ENCODE measurements at places on chromosomes 1 and 21. TPM values are rescaled to one million over a fixed set of nuclear protein-coding genes. Genes with fewer than 3 reads are reported as not detected.

AGTRAP gene
- polyA plus RNA-seq = 61.2 TPM

LIN28A gene
- not detected for polyA plus RNA-seq

TENT5C gene
- 1.0 TPM for polyA plus RNA-seq

- no peak for DNase-seq
Observed at GRCh38 chr1:42891465-42892138, 45.2 kb downstream of the ZNF691 start.

- peak; percentile 79 for DNase-seq
Observed at GRCh38 chr1:9239622-9240401, 5.2 kb downstream of the H6PD start.

DNA sequence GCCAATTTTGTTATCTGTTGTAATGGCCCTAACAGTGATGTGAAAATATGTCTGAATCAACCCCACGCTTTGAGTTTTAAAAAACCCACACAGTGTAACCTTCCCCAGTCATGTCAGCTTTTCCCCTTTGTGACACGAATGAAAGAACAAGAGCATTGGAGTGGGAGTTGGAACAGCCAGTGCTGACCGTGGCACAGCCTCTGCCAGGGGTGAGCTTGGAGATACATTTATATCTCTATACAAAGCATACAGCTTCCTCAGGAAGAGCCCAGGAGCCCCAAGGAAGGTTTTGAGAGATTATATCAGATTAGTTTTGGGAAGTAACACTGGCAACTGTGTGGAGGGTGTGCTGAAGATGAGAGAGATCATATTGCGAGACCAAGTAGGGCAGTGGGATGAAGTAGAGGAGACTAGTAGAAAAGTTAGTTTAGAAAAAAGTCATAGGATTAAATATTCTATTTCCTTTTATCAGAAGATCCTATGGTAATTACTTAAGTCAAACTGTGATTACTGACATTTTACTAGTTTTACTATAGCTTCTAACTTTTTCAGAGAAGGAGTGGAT lies 15.9 kb downstream of the LRRC8B start:
- DNase-seq = no peak

- no peak for DNase-seq
Observed at GRCh38 chr21:36587388-36587787, 107.5 kb upstream of the CLDN14 start.

DNA sequence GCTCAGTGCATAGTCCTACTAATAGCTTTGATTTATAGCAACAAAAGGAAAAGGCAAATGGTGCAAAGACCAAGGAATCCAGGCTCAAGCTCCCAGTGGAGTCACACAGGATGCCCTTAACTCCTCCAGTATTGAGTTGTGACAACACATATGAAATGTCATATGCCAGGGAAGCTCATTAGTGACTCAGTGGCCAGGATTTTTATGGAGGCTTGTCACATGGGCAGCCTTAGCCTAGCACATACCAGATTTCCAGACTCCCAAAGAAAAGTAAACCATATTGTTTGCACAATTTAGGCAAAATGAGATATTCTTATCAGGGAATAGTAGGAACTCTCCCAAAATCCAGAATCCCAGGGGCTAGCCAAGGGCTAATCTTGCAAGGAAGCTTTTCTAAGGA lies 129.2 kb downstream of the MAGI3 start:
- DNase-seq = no peak

DNA sequence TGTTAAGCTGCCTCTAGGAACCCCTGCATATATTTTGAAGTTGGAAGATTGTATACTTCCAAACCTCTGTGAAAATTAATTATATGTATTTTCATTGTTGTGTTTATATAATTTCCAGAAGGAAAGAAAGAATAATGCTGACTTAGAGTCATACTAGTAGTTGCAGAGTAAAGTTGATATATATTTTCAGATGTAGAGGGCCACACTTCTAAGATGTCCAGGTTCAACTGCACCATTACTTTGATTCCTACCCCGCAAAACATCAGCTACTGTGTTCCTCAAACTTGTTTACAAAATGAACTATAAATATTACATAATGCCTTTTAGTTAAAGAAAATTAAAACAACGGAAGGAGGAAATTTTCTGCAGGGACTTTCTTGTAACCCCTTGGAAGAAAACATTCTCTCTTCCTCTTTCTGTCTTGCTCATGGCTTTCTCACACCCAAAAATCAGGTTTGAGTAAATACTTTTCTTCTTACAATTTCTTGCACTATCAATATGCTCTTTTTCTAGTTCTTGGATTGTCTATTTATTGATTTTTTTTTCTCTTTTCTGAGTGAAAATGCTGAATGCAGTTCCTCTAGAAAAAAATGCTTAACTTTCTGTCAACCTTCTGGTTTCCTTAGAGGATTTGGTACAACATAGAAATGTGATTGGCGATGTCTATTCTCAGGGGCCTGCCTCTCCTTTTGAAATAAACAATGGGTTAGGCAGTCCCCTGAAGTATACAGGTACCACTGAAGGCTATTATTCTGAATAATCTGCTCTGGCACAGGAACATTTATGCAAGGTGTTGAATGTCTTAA lies 867.8 kb downstream of the TTLL7 start:
- no peak for DNase-seq

DNA sequence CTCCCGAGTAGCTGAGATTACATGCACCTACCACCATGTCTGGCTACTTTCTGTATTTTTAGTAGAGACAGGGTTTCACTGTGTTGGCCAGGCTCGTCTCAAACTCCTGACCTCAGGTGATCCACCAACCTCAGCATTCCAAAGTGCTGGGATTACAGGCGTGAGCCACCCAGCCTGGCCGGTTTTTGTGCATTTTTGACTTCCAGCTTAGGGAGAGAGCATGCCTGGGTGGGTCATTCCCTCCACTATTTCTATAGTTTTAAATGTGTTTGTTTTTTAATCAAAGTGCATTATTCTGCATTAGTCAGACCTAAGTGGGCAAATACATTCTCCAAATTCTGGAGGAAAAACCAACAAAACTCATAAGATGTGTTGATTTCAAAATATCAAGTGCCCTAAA lies 207.4 kb upstream of the NRIP1 start:
- DNase-seq = no peak

GRCh38 chr1:243926803-243927245 lies 76.8 kb upstream of the AKT3 start:
- no peak for DNase-seq
